ENCODE measurements at places on chromosomes 13 and 19. TPM values are rescaled to one million over a fixed set of nuclear protein-coding genes. Genes with fewer than 3 reads are reported as not detected.

Gene LYPD3
- 1.7 TPM for polyA plus RNA-seq

Gene GPR12
- not detected for polyA plus RNA-seq

Gene PNMA8A
- polyA plus RNA-seq, result 2.4 TPM

Gene SMIM24
- 16.2 TPM for polyA plus RNA-seq

- DNase-seq, result no peak
These were observed 76.5 kb downstream of the ZNF726 start for GRCh38 chr19:23991170-23991569.

GRCh38 chr19:55687281-55688201 lies 12.5 kb downstream of the EPN1 start:
- no peak for DNase-seq

DNA sequence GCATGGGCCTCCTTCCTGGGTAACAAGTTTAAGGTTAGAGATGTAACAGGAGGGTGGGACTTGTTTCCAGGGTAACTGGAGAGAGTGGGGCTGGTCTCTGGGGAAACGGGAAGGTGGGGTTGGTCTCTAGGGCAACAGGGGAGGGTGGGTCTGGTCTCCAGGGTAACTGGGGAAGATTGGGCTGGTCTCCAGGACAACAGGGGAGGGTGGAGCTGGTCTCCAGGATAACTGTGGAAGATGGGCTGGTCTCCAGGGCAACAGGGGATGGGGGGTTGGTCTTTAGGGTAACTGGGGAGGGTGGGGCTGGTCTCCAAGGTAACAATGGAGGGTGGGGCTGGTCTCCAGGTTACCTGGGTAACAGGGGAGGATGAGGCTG lies 36.5 kb downstream of the SPTBN4 start:
- no peak for DNase-seq

- peak; percentile 82 for DNase-seq
These were observed 4.4 kb upstream of the LTBP4 start for GRCh38 chr19:40596608-40597328.

GRCh38 chr13:73933795-73934194 lies 200.4 kb downstream of the KLF12 start:
- DNase-seq, result no peak

- no peak for DNase-seq
These were observed 277.9 kb upstream of the SOX1 start for GRCh38 chr13:111789011-111789410.

GRCh38 chr19:28737021-28737895 lies 475.7 kb downstream of the UQCRFS1 start:
- no peak for DNase-seq

DNA sequence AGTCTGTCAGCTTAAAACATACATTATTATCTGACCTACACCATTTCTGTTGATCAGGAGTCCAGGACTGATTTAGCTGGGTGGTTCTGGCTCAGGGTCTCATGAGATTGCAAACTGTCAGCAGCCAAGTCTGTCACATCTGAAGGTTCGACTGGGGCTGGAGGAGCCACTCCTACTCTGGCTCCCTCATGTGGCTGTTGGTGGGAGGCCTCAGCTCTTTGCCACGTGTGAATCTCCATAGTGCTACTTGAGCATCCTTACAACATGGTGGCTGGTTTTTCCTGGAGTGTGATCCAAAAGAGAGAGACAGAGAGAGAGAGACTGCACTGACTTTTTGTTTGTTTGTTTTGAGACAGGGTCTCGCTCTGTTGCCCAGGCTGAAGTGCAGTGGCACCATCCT lies 63.6 kb upstream of the NFIC start:
- DNase-seq, result no peak

DNA sequence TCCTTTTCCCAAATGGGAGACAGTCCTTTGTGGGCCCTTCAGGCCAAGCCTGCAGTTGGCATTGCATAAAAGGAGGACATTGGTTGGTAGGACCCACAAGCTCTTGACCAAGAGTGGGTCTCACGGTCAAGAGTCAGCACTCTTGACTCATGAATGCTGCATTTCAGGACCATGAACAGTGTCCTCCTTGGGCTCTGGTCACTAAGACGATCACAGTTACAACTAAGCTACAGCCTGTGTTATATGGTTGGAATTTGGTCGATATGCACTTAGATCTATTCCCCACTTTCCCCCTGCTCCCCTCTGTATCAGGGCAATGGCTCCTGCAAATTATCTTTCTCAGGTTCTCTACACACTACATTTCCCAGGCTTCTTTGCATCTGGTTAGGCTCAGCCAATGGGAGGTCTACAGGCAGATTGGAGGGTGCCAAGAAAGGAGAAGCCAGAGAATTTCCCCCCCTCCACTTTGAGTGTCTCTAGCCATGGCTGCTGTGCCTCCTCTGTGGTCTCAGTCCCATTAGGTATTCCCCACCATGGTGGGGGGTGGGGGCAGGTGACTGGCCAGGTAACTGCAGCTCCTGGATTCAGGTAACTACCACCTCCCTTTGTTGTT lies 3.1 kb upstream of the OLFM2 start:
- DNase-seq, result no peak

GRCh38 chr19:33260628-33261418 lies 35.2 kb upstream of the SLC7A10 start:
- DNase-seq, result no peak
